Occipital lobe (tissue), 3 donors: ENCODE measurements at places on chromosomes 11 and 22.

DNA sequence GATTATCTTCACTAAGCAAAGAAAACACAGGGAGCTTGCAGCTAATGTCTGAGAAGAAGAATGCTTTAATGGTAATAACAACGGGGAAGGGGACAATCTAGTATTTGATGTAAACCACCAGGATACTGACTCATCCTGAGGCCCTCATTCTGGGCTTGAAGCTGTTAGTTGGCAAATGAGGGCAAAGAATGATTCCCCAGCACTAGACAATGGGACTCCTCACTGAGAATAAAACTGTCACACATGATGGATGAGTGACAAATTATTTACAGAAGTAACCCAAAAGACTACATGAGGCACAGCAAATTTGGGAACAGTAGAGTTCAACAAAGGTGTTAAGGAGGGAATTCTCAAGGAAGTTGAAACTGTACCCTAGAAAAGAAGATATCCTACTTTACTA is 76.3 kb downstream of the FAM168A start:
- no peak for DNase-seq

- DNase-seq = no peak
Measured at GRCh38 chr11:57213342-57214097, 23.5 kb downstream of the APLNR start.

DNA sequence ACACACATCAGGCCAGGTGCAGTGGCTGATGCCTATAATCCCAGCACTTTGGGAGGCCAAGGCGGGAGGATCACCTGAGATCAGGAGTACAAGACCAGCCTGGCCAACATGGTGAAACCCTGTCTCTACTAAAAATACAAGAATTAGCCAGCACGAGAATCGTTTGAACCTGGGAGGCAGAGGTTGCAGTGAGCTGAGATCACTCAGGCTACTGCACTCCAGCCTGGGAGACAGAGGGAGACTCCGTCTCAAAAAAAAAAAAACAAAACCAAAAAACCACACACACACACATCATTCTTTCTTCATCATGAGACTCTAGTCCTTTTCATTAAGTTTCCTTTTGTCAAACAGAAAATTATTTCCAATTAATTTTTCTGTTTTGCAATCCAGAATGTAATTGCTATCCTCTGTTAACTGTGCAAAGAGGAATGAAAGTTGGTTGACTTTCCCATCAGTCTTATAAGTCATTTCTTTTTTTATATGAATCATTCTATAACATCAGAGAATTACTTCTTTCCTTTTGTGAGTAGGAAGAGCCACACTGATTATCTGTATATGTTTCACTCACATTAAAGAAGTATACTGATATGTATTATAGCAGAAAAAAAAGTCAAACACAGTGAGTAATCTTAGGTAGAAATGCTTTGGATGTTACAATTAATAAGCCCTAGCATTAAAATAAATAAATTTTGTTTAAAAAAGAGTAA is 52.2 kb downstream of the HORMAD2 start:
- no peak for DNase-seq

- DNase-seq = no peak
Measured at GRCh38 chr11:63574856-63575602, 11.8 kb upstream of the PLAAT2 start.

DNA sequence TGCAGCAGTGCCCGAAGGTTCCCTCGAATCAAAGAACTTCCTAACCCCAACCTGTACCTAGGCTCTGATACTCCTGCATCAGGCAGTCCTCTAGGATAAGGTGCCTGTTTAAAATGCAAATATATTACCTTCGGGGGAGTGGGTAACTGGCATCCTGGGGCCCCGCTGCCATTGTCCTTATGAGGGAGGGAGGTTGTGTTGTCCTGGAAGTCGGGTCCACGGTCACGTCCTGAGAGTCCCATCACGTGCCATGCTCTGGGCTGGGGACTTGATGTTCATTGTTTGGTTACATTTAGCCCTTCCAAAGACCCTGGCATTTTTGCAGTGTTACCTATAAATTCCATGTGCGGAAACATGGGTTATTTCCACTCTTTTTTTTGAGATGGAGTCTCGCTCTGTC is 67.6 kb downstream of the PARVB start:
- no peak for DNase-seq

GRCh38 chr11:24594401-24594800 is 97.5 kb downstream of the LUZP2 start:
- no peak for DNase-seq

- DNase-seq = no peak
Measured at GRCh38 chr11:62575156-62575555, 1.5 kb upstream of the EEF1G start.

DNA sequence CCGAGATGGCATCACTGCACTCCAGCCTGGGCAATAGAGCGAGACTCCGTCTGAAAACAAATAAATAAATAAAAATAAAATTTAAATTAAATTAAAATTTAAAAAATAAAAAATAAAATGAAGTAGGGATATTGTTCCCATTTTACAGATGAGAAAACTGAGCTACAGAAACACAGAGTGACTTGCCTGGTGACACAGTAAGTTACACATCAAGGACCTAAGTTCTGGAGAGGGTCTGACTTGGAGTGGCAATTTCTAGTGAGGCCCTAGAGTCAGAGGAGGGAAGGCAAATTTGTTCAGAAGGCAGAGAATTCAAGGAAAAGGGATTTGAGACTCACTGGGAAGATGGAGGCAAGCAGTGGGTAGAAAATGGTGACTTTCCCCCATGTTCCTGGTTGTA is 2.0 kb downstream of the SCGB1A1 start:
- no peak for DNase-seq

GRCh38 chr22:21641417-21641788 is 699 bp upstream of the SDF2L1 start:
- no peak for DNase-seq

DNA sequence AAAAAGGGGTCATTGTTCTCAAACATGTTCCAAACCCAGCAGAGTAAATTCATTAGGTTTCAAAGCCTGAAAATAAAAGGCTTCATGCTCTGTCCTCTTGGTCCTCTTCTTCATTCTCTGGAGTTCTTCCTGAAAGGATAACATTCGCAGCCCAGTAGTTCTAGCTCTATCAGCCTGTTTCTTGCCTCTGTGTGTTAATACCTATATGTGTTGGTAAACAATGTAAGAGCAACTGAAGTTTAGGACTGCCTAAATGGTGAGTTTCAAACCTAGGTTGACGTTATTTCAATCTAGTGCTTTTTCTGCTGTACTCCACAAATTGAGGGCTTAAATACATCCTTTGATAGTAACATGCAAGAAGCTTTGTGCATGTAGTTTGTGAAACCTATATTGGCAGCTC is 9.4 kb downstream of the AASDHPPT start:
- DNase-seq = no peak

DNA sequence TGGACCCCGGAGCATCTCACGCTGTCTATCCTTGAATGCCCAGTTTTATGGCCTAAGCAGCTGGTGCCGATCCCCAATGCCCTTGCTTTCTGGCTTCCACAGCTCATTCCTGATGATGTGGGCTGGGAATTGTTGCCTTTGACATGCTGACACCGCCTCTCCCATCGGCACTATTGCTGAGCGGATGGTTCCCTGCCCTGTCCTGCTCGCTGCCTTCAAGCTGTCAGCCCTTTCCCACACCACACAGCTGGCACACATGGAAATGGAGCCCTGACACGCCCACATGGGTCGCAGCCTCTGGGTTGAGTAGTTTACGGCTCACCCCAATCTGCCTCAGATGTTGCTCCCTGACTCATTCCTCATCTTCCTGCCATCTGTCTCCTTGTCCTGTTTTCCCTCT is 110.2 kb upstream of the SESN3 start:
- DNase-seq = no peak

- DNase-seq = no peak
Measured at GRCh38 chr11:113974741-113975470, at the start of gene HTR3A. HTR3A (plus strand) TSS chr11:113975108; CDS start chr11:113975326, 218 bp downstream.

DNA sequence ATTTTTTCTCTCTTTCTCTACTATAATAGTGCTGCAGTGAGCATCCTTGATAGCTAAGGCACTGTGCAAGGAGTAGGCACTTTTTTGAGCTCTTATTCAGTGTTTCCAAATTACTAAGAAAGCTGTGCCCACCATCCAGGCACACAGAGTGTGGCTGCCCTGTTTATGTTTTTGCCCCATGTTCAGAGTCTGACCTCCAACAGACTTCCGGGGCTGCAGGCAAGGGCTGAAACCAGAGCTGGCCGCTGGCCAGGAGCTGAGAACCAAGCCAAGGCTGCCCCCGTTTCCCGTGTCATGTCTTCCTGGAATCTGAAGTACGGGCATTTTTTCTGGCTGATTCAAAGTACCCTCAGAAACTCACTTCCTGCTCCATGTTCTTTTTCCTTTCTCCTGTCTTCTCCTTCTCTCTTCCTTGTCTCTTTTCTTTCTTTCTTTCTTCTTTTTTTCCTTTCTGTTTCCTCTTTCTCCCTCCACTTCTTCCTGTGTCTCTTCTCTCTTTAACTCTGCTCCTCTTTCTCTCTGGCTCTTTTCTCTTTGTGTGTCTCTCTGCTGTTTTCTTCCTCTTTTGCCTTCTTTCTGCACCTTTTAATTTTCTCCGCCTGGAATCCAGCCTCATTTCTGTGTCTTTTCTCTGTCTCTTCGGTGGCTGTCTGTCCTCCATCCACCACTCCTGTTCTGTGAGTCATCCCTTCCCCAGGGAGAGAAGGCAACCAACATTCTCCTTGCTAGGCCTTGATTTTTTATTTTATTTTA is 17.0 kb upstream of the KCTD14 start:
- DNase-seq = peak; percentile 8

GRCh38 chr11:130429120-130429681 is 792 bp upstream of the ADAMTS8 start:
- no peak for DNase-seq

GRCh38 chr22:20220629-20221026 is 47.5 kb downstream of the RTN4R start:
- DNase-seq = no peak

- DNase-seq = no peak
Measured at GRCh38 chr11:65766535-65766934, 14.2 kb downstream of the AP5B1 start.

DNA sequence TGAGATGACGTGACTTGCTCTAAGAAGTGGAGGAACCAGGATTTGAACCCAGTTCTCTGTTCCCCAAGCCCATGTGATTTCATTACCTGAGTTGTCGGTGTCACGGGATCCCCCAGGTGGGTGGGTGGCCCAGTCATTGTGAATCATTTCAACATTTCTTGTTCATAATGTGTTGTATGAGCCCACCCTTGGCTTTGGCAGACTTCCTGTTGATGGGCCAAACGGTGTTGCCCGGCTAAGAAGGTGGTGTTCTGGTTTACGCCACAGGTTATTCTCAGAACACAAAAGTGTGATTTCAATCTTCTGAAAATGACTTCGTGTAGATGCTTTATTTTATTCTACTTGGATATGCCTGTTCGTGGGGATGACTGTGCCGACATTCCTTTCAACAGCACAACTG is 21.6 kb upstream of the ST14 start:
- no peak for DNase-seq

DNA sequence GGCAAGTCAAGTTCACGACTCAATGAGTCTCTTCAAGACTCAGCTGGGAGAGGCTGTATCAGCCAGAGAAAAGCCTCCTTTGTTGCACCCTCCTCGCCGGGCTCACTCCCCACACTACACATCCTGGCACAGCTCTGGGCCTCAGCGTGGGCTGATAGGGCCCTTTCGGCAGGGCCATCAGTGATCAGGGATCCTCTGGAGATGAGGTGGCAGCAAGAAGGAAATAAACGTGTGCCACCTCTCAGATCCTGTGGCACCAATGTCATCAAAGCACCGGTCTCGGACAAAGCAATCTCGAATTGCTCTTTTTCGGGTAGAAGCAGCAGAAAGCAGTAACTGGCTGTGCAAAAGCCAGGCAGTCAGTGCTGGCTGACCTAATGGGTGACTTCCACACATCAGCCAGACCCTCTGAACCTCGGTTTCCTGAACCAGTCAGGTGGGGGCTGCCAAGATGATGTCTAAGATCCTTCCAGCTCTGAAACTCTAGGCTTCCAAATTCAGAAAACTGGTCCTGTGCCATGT is 2.1 kb downstream of the EHD1 start:
- DNase-seq = no peak

- no peak for DNase-seq
Measured at GRCh38 chr11:65579291-65579690, 3.4 kb downstream of the EHBP1L1 start.

- DNase-seq = peak; percentile 57
Measured at GRCh38 chr11:58524232-58525036, 16.5 kb upstream of the OR5B21 start.

GRCh38 chr11:2891326-2892214 is 6.0 kb upstream of the CDKN1C start:
- DNase-seq = no peak

DNA sequence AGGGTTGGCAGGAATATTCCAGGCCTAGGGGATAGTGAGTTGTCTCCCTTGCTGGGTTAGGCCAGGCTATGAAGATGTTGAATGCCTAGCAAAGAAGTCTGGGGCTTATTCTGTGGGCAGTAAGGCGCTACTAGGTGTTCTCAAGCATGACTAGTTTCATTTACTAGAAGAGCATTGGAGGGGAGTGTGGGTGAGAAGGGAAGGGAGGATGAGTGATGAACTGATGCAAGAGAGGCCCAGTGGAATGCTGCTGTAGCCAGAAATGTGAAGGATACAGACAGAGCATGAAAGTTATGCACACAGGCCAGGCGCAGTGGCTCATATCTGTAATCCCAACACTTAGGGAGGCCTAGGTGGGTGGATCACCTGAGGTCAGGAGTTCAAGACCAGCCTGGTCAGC is 33.5 kb downstream of the POU2F3 start:
- no peak for DNase-seq

- no peak for DNase-seq
Measured at GRCh38 chr11:134508219-134508990, 96.4 kb upstream of the B3GAT1 start.

DNA sequence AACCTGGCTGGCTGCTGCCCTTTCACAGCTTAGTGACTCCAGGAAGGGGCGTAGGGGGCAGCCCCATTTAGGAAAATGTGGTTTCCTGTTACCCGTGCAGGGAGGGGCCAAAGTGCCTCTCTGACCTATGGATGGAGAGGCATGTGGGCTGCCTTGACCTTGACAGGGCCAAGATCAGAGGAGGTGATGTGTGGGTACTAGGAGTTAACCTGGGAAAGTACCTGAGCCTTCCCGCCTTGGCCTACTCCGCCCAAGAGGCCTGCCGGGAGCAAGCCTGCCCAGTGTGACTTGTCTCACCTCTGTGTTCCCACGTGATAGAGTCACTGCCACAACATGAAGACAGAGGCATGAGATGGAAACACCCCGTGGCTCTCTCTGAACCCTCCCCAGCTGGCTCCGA is 33.4 kb downstream of the GRAMD4 start:
- DNase-seq = no peak

- DNase-seq = no peak
Measured at GRCh38 chr11:114928260-114928870, 250.0 kb downstream of the NXPE2 start.

DNA sequence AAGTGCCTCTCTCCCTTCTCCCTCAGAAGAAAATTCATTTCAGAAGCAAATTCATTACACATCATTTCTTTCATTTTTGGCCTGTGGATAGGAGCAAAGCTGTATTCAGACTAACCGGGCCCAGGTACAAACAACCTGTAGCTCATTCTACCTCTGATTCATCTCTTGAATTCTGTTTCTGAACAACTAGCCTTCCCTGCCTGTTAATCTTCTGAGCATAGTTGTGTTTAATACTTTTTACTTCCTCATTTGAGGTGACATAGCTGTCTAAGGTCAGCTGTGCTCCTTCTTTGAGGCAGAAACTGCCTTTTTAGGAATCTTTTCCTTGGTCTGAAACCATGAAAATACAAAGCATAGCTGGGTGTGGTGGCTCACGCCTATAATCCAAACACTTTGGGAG is 12.6 kb upstream of the IL18BP start:
- DNase-seq = no peak

GRCh38 chr11:28983780-28984179 is 875.6 kb downstream of the METTL15 start:
- DNase-seq = no peak
